ENCODE measurements at places on chromosomes 6 and 20.

DNA sequence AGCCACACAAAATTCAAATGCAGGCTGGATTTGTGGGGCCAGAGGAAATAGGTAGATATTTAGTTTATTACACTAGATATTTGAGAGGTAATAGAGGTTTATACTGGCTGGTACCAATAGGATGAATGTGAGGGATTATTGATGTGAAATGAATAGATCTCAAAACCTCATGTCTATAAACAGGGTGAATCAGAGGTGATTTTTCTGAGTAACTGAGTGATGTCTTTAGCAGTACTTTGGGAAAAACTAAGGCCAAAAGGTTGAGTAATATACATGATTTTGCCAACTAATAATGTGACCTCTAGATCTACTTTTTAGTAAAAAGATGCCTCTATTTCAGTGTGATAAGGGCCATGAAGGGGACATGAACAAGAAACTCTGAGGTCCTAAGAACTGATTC lies 86.8 kb downstream of the HAO1 start:
- DNase-seq, result no peak

DNA sequence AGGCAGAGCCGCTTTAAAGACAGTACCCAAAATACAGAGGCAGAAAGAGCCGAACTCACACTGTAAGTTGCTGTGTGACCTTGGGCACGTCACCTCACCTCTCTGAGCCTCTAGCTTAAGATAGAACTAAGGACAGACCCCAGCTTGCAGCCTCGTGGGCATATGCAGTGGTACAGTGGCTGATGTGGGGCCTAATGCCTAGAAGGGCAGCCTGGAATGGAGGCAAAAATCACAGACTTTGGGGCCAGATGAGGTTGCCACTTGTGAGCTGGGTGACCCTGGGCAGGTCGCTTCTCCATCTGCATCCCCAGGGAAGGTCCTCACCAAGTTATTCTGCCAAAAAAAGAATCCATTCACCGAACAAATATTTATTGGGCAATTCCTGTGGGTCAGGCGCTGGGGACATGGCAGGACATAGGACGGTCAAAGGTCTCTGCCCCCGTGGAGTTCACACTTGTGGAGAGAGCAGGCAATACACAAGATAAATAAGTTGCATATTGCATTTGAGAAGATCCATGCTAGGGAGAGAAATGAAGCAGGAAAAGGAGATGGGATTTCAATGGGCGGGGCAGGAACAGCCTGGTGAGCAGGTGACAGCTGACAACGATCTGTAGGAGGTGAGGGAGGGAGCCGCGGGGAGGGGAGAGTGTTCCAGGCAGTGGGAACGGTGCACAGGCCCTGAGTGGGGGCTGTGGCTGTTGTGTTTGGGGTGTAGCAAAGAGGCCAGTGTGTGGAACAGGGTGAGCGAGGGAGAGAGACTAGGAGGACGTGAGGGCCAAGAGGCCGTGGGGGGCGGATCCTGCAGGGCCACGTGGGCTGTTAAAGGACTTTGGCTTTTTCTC lies 115.2 kb downstream of the CEBPB start:
- no peak for DNase-seq

DNA sequence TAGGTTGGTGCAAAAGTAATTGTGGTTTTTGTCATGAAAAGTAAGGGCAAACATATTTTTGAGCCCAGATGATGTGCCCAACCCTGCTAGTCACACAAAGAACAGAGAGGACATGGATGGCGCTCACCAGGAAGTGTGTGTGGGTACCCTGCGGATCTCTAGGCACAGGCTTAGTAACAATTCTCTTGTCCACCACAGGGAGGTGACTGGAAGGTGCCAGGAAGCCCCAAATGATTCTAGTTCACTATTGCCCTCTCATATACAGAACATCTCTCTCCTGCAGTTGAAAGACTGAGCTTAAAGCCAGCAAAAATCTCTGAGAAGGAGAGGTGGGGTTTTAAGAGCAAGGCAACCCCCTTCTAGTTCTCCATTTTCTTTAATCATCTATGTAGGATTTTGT lies 272.1 kb upstream of the TAB2 start:
- DNase-seq, result no peak

DNA sequence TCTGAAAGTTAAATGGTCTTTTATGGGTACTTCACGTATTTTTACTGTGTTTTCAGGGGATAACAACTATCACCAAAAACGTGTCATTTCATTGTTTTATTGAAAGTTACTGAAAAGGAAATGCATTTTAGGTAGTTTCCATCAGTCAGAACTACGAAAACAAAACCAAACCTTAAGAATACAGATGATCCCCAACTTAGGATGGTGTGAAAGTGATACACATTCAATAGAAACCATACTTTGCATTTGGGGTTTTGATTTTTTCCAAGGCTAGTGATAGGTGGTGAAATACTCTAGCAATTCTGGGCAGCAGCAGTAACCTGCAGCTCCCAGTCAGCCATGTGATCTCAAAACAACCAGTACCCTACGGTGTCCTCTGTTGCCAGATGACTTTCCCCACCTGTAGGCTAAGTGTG lies 25.9 kb upstream of the EFHC1 start:
- no peak for DNase-seq

- peak; percentile 94 for DNase-seq
Measured at GRCh38 chr20:11936157-11936556, 18.5 kb downstream of the BTBD3 start.

GRCh38 chr20:2626853-2627541 lies 25.4 kb upstream of the NOP56 start:
- DNase-seq, result no peak

GRCh38 chr6:35550437-35550836 lies 37.7 kb upstream of the TULP1 start:
- no peak for DNase-seq

GRCh38 chr6:53854843-53855567 lies 60.2 kb downstream of the LRRC1 start:
- DNase-seq, result no peak

DNA sequence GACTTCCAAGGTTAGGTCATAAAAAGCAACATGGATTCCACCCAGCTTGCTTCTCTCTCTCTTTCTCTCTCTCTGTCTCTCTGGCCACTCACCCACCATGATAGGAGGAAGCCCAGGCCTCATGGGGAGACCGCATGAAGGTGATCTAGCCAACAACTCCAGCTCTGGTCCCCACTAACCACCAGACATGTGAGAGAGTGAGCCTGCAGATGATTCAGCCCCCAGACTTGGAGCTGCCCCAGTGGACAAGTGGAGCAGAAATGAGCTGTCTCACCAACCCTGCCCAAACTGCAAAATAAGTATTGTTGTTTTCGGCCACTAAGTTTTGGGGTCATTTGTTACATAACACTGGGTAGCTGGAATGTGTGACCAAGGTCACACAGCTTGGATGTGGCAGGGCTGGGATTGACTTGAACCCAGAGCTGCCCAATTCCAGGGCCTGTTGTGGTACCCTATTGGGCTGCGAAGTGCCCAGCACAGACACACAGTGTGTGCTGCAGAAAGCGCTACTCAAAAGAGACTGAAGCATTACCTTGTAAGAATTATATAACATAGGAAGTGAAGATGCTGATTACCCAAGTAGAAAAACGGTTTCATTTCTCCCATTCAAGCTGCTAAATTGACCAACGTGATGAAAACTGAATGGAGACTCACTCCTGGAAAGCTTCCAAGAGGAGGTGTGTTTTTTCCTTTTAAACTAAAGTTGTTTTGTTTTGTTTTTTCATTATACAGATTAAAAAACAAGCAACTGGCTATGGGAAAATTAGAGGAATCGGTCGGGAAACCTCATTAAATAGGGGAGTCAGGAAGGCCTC lies 9.1 kb upstream of the TLDC2 start:
- DNase-seq, result no peak

GRCh38 chr6:71499667-71500066 lies 211.1 kb downstream of the OGFRL1 start:
- no peak for DNase-seq

GRCh38 chr6:107665382-107665781 lies 158.7 kb downstream of the SCML4 start:
- DNase-seq, result no peak

GRCh38 chr20:36308353-36308752 lies 2.2 kb downstream of the DLGAP4 start:
- no peak for DNase-seq

DNA sequence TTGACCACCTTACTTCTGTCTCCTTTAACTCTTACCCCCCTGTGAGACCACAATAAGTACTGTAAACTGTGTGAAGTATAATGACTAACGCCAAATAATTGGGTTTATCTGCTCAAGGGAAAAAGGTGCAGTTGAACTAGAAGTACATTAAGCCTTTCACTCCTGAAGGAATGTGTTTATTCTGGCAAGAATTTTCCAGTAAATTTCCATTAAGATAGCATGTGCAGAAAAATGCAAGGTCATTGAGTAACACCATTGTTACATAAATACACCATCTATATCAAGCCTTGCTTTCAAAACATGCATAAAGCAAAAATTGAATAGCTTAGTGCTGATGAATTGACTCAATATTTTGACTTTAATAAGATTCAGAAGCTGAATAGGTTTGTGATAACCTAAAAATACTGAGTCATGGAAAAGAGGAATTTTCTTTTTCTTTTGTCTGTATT lies 65.4 kb downstream of the ARHGAP18 start:
- no peak for DNase-seq

- no peak for DNase-seq
Measured at GRCh38 chr20:38271608-38272120, 11.1 kb upstream of the KIAA1755 start.

Measured in NCI-H1436 treated with DMSO at 0.1 percent for 48 hours (cell line).